Naive thymus-derived CD4-positive, alpha-beta T cell (primary cell): ENCODE measurements at places on chromosomes 12 and 14. TPM values are rescaled to one million over a fixed set of nuclear protein-coding genes. Genes with fewer than 3 reads are reported as not detected.

- DNase-seq: no peak
These were observed 1.9 kb downstream of the HOXC13 start for GRCh38 chr12:53940443-53941014.

GRCh38 chr14:23118506-23119362 is at the start of gene CEBPE:
CEBPE (minus strand) TSS chr14:23119255; CDS start chr14:23119091, 164 bp downstream.
- DNase-seq: no peak

- no peak for DNase-seq
These were observed 90.9 kb downstream of the SRGAP1 start for GRCh38 chr12:63935361-63935760.

DNA sequence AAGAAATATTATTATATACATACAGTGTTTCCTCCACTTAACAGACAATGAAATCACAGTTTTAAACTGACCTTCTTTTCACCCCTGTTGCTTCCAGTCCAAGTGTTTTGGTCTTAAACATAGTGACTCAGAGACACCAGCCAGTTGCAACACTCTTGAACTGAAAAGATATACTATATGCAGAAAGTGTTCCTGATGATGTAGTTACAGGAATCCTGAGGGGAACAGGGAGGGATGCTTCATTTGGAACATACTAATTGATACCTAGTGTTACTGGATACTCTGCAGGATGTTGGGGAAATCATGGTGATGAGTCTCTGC is 420.8 kb downstream of the CCDC91 start:
- DNase-seq: no peak

Gene SMOC1
- not detected for polyA plus RNA-seq
